ENCODE measurements at places on chromosomes 1 and 21. TPM values are rescaled to one million over a fixed set of nuclear protein-coding genes. Genes with fewer than 3 reads are reported as not detected.

Gene PRKAA2
- 8.6 TPM for total RNA-seq

GRCh38 chr1:221888218-221888617 is 146.3 kb upstream of the DUSP10 start:
- H3K4me1 ChIP-seq: peaks cover 6% of the 10 kb centered on the region
- no peak overlapping the region for H3K4me3 ChIP-seq
- DNase-seq: no peak

Gene ATP1A4
- total RNA-seq: 0.19 TPM

GRCh38 chr1:111275079-111275478 is 15.6 kb upstream of the CHIA start:
- DNase-seq: peak; percentile 68
- H3K27ac ChIP-seq: no peak overlapping the region
- no peaks in the 10 kb centered on the region for H3K36me3 ChIP-seq
- no peak overlapping the region for H3K4me3 ChIP-seq

DNA sequence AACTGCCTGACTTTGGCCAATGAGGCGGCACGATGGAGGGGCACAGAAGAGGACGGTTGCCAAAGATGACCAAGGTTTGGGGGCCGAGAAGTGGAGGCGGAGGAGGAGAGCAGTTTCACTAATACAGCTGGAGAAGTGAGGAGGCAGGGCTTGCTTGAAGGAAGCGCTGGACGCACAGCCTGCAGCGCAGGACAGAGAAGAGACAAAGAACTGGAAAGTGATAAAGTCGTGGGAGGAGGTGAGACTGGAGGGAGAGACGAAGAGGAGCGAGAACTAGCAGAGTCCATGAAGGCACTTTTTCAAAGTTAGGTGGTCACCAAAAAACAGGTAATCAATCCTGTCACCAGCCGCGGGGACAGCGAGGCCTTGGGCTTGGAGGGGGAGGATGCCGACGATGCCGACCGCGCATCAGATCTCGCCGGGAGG is 771 bp downstream of the PACC1 start:
- H3K27ac ChIP-seq: no peak overlapping the region
- no peak for DNase-seq
- no peaks in the 10 kb centered on the region for H3K36me3 ChIP-seq
- H3K4me3 ChIP-seq: peak overlapping the region; percentile 74
- no peaks in the 10 kb centered on the region for H3K27me3 ChIP-seq

GRCh38 chr1:165325460-165326203 is 30.9 kb downstream of the LMX1A start:
- no peaks in the 10 kb centered on the region for H3K36me3 ChIP-seq
- H3K4me1 ChIP-seq: no peaks in the 10 kb centered on the region
- no peak for DNase-seq
- H3K27ac ChIP-seq: no peak overlapping the region
- no peaks in the 10 kb centered on the region for H3K27me3 ChIP-seq
- H3K4me3 ChIP-seq: no peak overlapping the region

Gene WNT2B
- total RNA-seq: 15.8 TPM

DNA sequence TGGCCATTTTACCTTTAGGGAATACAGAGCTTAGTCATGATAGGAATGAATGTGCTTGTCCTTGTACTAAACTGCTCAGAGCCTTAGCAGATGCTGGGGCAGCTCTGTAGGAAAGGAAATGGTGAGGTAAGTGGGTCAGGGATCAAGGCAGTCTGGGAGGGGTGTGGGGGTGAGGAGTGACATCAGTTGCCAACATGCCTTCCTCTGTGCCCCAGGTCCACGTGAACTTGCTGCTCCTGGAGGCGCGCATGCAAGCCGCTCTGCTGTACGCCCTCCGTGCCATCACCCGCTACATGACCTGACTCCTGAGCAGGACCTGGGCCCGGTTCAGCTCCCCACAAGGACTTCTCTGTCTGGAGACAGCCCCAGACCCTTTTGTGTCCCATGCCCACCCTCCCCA is 21.2 kb downstream of the SESN2 start:
- H3K27ac ChIP-seq: no peak overlapping the region
- H3K27me3 ChIP-seq: no peaks in the 10 kb centered on the region
- H3K36me3 ChIP-seq: peaks cover 7% of the 10 kb centered on the region
- no peaks in the 10 kb centered on the region for H3K4me1 ChIP-seq
- no peak overlapping the region for H3K4me3 ChIP-seq

Gene KCNN3
- 3.2 TPM for total RNA-seq

Gene PDE4DIP
- 339 TPM for total RNA-seq

- H3K4me3 ChIP-seq: no peak overlapping the region
- peaks cover 4% of the 10 kb centered on the region for H3K36me3 ChIP-seq
- no peak overlapping the region for H3K27ac ChIP-seq
- H3K27me3 ChIP-seq: no peaks in the 10 kb centered on the region
- no peak for DNase-seq
- no peaks in the 10 kb centered on the region for H3K4me1 ChIP-seq
These were observed 37.8 kb downstream of the NID1 start for GRCh38 chr1:236027104-236027503.

- no peak overlapping the region for H3K4me3 ChIP-seq
- no peaks in the 10 kb centered on the region for H3K36me3 ChIP-seq
- DNase-seq: no peak
- H3K27me3 ChIP-seq: no peaks in the 10 kb centered on the region
- H3K4me1 ChIP-seq: peaks cover 19% of the 10 kb centered on the region
These were observed 35.7 kb downstream of the RGS5 start for GRCh38 chr1:163166886-163167555.

DNA sequence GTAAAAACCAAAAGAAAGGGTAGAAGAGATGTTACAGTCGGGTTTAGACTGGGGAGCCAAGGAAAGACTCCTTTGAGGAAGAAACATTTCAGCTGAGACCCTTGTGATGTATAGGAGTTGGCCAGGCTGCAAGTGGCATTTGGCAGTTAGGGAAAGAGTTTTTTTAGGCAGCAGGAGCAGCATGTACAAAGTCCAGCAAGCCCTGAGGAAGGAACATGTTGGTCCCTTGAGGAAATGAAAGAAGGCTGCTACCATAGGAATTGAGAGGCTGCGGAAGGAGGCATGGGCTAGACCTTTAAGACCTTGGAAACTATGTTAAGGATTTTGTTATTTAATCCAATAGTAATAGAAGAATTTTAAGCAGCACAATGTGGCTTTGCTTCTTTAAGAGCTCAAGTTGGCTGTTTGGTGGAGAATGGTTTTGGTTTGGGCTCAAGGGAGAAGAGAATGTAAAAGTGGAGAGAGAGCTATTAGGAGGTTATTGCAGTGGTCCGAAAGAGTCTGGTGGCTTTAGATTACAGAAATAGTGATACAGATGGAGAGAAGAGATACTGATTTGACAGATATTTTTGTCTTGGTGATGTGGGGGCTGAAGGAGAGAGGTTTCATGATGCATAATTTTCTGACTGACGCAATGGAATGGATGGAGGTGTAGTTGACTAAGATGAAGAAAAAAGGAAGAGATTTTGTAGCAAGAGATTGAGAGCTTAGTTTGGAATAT is 26.6 kb downstream of the SMAP2 start:
- no peaks in the 10 kb centered on the region for H3K4me1 ChIP-seq
- no peak overlapping the region for H3K27ac ChIP-seq
- H3K27me3 ChIP-seq: no peaks in the 10 kb centered on the region

DNA sequence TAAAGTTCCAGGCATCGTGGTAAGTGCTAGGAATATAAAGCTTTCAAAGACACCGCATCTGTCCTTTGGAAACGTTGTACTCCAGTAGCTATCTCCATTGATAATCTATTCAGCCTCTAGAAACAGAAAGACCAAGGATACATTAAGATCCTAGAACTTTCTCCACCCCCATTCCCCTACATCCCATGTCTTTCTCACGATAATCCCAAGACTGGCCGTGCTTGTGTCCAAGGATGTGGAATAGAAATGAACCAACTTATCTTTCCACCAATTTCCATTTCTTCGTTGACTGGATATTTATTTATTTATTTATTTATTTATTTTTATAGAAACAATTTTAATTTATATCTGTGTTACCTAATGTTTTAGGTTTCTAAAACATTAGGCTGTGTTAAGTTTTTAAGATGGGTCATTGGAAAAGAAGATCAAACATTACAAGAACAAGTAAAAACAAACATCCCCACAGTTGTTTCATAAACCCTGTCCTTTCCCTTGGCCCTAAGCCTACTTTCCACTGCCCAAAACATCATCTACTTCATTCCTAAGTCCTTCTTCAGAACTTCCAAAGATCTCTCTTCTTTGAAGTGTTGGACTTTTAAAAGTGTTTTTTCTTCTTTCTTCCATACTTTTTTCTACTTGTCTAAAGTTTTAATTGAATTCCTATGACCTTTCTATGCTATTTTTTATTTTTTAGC is 39.7 kb downstream of the LRRC8C start:
- H3K36me3 ChIP-seq: no peaks in the 10 kb centered on the region
- H3K27ac ChIP-seq: no peak overlapping the region
- no peaks in the 10 kb centered on the region for H3K27me3 ChIP-seq
- H3K4me3 ChIP-seq: no peak overlapping the region

GRCh38 chr21:35585878-35586277 is 474.4 kb downstream of the SETD4 start:
- DNase-seq: no peak
- no peak overlapping the region for H3K4me3 ChIP-seq
- no peaks in the 10 kb centered on the region for H3K27me3 ChIP-seq
- no peaks in the 10 kb centered on the region for H3K4me1 ChIP-seq
- no peaks in the 10 kb centered on the region for H3K36me3 ChIP-seq

- no peak overlapping the region for H3K4me3 ChIP-seq
- no peaks in the 10 kb centered on the region for H3K27me3 ChIP-seq
- no peaks in the 10 kb centered on the region for H3K4me1 ChIP-seq
- no peaks in the 10 kb centered on the region for H3K36me3 ChIP-seq
- no peak for DNase-seq
These were observed 151.9 kb downstream of the MAGI3 start for GRCh38 chr1:113542221-113542701.

DNA sequence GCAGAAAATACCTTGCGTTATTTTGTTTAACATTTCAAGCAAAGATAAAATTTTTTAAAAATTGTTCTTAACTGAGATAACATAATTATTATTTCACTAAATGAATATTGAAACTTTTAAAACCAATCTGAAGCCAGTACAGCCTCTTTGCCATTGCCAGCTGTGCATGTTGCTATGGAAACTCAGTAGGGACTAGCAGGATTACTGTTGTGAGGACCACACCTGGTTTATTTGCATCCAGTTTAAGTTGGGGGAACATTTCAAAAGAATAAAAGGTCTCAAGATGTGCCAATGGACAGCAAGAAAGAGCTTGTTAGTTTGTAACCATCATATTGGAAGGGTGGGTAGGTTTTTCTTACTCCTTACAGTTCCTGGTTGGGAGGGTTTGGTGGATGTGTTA is 80.7 kb downstream of the POU2F1 start:
- no peaks in the 10 kb centered on the region for H3K4me1 ChIP-seq
- no peak overlapping the region for H3K27ac ChIP-seq
- no peaks in the 10 kb centered on the region for H3K27me3 ChIP-seq
- H3K36me3 ChIP-seq: no peaks in the 10 kb centered on the region
- no peak overlapping the region for H3K4me3 ChIP-seq

Gene S100A2
- total RNA-seq: 1.8 TPM

Gene DNAJC8
- 66.4 TPM for total RNA-seq

DNA sequence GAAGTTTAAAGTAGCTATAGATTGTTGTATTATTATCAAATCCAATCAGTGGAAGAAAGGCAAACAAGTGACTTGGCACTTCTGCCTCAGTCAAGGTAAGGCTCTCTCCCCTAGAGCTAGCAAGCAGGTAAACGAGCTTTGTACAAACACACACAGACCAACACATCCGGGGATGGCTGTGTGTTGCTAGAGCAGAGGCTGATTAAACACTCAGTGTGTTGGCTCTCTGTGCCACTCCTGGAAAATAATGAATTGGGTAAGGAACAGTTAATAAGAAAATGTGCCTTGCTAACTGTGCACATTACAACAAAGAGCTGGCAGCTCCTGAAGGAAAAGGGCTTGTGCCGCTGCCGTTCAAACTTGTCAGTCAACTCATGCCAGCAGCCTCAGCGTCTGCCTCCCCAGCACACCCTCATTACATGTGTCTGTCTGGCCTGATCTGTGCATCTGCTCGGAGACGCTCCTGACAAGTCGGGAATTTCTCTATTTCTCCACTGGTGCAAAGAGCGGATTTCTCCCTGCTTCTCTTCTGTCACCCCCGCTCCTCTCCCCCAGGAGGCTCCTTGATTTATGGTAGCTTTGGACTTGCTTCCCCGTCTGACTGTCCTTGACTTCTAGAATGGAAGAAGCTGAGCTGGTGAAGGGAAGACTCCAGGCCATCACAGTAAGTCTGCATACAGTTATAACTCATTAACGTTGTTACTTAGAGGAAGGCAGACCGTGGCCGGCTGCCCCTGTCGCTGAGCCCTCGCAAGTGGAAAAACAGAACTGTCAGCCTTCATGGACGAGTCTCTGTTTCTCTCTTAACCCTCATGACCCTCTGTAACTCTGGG is at the start of gene PALMD:
TSS of gene PALMD (plus strand) at position 415 of the 833 bp plus-strand sequence. CDS start at position 620, 205 bp downstream.
- H3K27me3 ChIP-seq: no peaks in the 10 kb centered on the region
- H3K4me1 ChIP-seq: no peaks in the 10 kb centered on the region
- no peak for DNase-seq
- H3K36me3 ChIP-seq: no peaks in the 10 kb centered on the region
- no peak within 1 kb of the TSS for H3K4me3 ChIP-seq

GRCh38 chr21:31213787-31214186 is 130.3 kb downstream of the TIAM1 start:
- no peaks in the 10 kb centered on the region for H3K36me3 ChIP-seq
- H3K4me3 ChIP-seq: no peak overlapping the region
- no peaks in the 10 kb centered on the region for H3K4me1 ChIP-seq
- H3K27me3 ChIP-seq: no peaks in the 10 kb centered on the region
- DNase-seq: no peak

- DNase-seq: no peak
- no peaks in the 10 kb centered on the region for H3K4me1 ChIP-seq
- no peaks in the 10 kb centered on the region for H3K36me3 ChIP-seq
- no peak overlapping the region for H3K4me3 ChIP-seq
- H3K27me3 ChIP-seq: no peaks in the 10 kb centered on the region
These were observed 3.7 kb upstream of the SDE2 start for GRCh38 chr1:226002667-226003501.

GRCh38 chr1:66503841-66504470 is 30.0 kb upstream of the SGIP1 start:
- no peak overlapping the region for H3K4me3 ChIP-seq
- H3K27me3 ChIP-seq: no peaks in the 10 kb centered on the region

- no peak overlapping the region for H3K4me3 ChIP-seq
- no peaks in the 10 kb centered on the region for H3K36me3 ChIP-seq
- no peaks in the 10 kb centered on the region for H3K27me3 ChIP-seq
- no peak overlapping the region for H3K27ac ChIP-seq
These were observed 367.7 kb downstream of the PRDM2 start for GRCh38 chr1:14067711-14068110.

DNA sequence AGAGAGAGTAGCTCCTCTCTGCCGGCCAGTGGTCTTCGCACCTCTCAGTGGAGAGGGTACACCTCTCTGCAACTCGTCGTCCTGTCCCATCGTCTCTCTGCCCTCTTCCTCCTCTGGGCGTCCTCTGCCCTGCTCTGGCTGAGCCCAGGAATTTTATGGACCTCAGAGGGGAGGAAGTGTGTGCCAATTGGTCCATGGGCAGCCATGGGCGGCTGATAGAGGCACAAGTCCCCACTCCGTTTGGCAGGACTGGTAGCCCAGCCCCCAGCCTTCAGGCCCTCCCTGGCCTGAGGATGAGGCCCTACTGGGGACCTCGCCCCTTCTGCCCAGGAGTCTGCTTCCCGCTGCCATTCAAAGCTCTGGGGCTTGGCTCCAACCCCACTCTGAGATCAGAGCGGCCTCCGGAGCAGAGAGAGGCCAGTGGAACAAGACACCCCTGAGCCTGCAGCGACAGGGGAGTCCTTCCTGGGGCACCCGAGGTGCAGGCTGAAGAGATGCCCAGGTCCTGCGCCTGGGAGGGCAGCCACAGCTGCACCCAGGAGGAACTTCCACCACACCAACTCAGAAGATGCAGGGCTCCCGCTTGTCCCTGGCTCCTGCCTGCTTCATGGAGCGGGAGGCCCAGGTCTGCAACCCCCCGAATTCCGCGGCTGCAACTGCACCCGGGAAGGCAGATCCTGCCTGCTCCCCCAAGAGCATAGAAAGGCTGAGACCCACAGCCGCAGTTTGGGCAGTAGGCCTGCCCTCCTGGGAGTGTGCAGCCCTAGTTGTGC is 659.9 kb downstream of the KCNT2 start:
- no peaks in the 10 kb centered on the region for H3K4me1 ChIP-seq
- H3K36me3 ChIP-seq: no peaks in the 10 kb centered on the region
- DNase-seq: no peak
- H3K27me3 ChIP-seq: no peaks in the 10 kb centered on the region

All from aorta (tissue), 5 donors.